Left ventricle myocardium superior (tissue), 1 donor: ENCODE measurements at places on chromosomes 5 and 9.
A peak's percentile ranks its signal among the peaks of the same experiment; 100 is the strongest.

DNA sequence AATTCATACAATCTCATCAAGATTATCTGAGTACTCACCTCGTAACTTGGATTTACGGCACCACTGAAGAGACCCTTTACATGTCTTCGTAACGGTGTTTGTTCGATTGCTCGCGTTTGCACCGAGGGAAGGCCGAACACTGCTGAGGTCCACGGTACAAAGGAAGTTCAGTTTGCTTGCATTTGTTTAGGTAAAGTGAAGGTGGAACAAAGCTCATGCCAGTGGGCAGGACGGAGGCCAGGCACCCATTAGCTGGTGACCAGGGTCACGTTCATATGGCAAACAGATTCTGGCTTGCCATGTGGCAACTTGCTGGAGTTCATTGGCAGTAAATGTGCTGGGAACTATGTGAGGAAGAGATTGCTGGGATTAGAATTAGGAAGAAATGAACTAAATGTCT, 164.8 kb downstream of the MACROH2A1 start:
- DNase-seq = no peak

- DNase-seq = no peak
These were observed 19.7 kb downstream of the TRIM14 start for GRCh38 chr9:98099346-98099745.

DNA sequence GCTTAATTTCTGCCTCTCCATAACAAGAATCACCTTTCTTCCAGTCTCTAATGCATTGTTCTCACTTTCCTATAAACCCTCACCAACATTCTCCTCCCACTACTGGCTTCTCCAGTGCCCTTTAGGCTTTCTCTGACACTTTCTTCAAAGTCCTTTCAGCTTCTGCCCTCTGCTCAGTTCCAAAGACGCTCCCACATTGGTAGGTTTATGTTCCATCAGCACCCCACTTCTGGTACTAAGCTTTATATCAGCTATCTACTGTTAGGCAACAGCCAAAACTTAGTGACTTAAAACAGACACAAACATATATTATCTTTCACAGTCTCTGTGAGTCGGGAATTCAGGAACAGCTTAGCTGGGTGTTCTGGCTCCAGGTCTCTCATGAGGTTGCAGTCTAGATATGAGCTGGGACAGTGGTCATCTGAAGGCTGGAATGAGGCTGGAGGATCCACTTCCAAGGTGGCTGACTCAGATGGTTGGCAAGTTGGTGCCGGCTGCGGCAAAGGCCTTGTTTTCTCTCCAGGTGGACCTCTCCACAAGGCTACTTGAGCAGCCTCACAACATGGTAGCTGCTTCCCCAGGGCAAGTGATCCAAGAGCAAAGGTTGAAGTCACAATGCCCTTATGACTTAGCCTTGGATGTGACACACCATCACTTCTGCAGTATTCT, 37.4 kb downstream of the BOD1 start:
- no peak for DNase-seq

GRCh38 chr5:146340260-146341081, 1.8 kb downstream of the POU4F3 start:
- peak; percentile 73 for DNase-seq

DNA sequence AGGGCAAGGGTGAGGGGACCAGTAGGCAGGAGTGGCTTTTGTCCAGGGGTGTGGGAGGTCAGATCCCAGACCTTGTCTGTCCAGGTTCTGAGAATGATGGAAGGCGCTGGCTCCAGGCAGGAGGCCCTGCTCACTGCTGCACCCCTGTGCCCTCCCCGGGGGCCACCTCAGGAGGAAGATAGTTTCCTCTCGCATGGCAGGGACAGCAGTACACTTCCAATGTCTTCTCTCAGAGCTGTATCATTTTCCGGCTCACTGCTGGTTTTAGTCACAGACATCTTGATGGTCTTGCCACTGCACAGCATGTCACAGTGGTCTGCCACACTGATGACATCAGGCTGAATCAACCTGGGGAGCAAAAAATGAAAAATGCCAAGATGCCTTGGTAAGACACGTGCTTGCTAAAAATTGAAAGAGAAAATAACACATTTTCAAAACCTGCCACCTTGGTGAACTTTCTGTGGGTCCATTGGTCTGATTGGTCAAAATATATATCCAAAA, 3.3 kb upstream of the SLC6A3 start:
- DNase-seq = no peak

GRCh38 chr5:151522226-151522625, 68.9 kb downstream of the FAT2 start:
- DNase-seq = no peak

- peak; percentile 74 for DNase-seq
These were observed 933.8 kb upstream of the DMAC1 start for GRCh38 chr9:8733131-8733954.

- DNase-seq = no peak
These were observed 487.2 kb upstream of the ST8SIA4 start for GRCh38 chr5:101390151-101390908.

- DNase-seq = no peak
These were observed 18.4 kb upstream of the CNTLN start for GRCh38 chr9:17116400-17116837.
